ENCODE measurements at places on chromosomes 13 and 19.
A peak's percentile ranks its signal among the peaks of the same experiment; 100 is the strongest.

GRCh38 chr13:109226631-109227030, 559.8 kb downstream of the IRS2 start:
- DNase-seq = no peak

DNA sequence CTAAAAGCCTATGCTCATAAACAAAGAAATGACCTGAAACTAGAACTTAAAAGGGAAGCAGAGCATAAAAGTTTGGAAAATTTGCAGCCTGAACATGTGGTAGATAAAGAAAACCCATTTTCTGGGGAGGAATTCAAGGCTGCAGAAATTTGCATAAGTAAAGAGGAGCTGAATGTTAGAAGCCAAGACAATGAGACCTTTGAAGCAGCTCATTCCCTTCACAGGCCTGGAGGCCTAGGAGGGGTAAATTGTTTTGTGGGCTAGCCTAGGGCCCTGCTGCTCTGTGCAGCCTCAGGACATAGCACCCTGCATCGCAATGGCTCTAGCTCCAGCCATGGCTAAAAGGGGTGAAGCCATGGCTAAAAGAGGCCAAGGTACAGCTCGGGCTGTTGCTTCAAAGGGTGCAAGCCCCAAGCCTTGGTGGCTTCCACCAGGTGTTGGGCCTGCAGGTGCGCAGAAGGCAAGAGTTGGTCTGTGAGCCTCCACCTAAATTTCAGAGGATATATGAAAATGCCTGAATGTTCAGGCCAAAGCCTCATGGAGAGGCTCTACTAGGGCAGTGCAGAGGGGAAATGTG, 38.3 kb downstream of the ZIC2 start:
- no peak for DNase-seq

GRCh38 chr19:38833092-38833425, 1.5 kb upstream of the ECH1 start:
- DNase-seq = no peak

DNA sequence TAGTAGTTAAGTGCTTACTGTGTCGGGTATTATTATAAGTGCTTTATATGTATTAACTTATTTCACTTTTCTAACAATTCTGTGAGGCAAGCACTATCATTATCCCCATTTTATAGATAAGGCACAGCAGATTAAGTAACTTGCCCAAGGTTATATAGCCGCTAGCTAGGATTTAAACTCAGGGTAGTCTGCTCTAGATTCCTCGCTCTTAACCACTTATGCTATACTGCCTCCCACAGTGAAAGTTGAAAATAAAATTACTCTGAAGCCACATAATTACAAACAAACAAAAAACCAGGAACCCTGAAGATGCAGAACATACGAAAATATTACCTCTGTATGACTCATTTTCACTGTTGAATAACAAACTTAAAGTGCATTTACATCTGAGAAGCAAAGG, 3.9 kb downstream of the TEX30 start:
- DNase-seq = peak; percentile 2

DNA sequence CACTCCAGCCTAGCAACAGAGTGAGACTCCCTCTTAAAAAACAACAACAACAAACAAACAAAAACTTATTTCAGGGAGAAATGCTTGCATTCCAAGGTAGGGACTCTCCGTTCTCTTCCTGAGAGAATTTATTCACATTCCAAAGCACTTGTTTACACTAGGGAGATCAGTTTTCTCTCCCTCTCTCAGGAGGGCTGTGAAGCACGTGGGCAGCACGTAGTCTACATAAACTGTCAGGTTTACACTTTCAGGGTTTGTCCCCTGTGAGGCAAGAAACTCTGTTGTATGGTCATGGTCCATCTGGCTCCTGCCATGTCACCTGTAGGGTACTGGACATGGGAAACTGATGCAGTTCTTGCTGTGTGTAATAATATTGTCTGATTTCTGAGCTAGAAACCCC, 31.6 kb downstream of the WDR87 start:
- DNase-seq = no peak

- peak; percentile 85 for DNase-seq
Observed at GRCh38 chr19:5403968-5404640, 51.1 kb upstream of the ZNRF4 start.

DNA sequence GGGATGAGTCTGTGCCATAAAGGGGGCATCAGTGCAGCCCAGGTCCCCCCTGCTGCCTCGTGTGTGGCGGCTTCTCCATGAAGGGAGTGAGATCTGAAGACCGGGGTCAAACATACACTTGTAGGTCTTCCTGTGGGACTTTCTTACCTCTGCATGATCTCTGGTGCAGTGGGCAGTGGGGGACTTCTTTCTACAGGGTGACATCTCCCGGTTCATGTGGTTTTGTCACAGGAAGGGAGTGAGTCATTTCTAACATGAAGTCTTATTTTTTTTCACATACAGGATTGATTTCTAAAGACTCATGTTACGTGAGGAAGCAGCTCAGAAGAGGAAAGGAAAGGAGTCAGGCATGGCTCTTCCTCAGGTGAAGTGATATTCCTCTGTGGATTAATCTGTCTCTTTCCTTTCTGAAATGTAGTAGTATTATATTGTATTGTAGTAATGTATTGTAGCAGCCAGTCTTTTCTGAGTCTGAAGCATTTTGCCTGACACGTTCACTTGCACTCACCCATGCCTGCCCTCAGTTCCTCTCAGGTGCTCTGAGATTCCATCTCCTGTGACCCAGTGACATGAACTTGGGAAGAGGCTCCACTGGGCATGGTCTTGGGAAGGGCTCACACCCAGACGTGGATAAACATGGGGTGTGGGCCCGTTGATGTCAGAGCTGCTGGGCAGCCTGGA, 15.7 kb downstream of the ZNF808 start:
- DNase-seq = no peak

GRCh38 chr13:74687442-74688182, 553.4 kb upstream of the KLF12 start:
- no peak for DNase-seq

DNA sequence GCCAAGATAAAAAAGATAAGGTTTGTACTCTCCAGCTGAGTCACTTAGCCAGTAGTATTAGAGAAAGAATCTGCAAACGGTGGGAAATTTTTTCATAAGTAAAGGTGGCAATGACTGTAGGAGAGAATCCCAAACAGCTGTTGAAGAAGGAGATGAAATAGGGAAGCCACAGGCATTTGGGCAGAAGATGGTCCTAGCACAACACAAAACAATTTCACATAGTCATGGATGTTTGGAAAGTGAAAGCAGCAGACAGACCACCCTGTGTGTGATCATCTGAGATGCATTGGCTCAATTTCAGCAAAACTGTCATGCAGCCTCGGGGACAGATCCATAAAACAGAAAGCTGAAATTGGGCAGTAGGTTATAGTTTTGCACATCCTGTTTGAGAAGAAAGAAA, 2832.4 kb downstream of the PCDH9 start:
- DNase-seq = peak; percentile 42

DNA sequence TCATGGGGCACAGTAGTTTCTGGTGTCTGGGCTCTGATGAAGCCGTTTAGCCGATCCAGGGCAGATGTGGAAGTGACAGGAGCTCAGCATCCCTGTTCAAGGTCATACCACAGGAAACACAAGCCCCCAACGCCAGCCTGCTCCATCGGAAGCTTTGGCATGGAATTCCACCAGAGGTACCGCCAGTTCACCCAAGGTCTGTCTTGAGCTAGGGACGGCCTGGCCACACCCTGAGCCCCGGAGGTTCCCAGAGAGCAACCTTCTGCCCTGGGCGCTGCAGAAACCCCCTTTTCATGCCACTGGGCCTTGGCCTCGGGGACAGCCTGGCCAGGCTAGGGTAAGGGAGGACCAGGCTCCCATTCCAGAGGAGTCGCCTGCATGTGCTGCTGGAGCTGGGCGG, 39.4 kb upstream of the TPM4 start:
- no peak for DNase-seq

- peak; percentile 2 for DNase-seq
Observed at GRCh38 chr13:59176775-59177174, 987.0 kb downstream of the DIAPH3 start.

- DNase-seq = peak; percentile 25
Observed at GRCh38 chr13:98447881-98448641, 128.8 kb downstream of the STK24 start.

- DNase-seq = no peak
Observed at GRCh38 chr13:100517135-100517534, 71.5 kb downstream of the GGACT start.

DNA sequence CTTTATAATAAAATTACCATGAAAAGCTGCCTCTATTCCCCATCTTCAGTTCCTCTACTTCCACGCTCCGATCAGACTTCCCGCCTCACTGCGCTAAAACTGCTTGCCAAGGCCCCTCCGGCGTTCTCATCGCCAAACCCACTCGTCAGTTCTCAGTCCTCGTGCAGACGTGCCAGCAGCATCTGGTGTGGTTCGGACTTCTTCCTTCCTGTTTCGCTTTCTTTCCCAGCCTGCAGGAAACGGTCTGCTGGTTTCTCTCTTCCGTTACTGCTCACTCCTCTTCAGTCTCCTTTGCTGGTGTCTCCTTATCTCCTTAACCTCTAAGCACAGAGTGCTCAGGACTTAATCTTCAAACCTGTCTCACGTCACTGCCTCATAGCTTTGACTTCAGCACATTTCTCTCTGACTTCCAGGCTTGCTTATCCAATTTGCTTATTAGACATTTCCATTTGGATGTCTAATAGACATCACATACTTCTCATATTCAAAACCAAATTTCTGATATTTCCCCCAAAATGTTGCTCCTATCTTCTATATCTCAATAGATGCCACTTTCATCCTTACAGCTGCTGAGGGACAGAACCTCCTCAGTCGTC, 40.3 kb downstream of the RCBTB2 start:
- DNase-seq = peak; percentile 66

DNA sequence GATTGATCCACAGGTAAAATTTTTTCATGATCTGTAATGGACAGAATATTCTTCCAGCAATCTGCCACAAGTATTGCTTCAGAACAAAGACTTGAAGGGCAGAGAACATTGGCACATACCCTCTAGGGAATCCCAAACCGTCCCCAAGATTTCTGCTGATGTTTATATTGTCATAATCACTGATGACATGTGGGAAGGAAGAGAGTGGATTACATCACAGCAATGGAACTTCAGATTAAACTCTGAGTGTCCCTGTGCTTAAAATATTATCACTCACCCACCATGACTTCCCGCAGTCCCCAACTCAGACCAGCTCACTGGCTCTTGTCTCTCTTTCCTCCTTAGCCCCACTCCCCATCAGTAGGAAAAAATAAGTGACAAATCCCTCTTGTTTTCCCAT, 8.5 kb upstream of the TPT1 start:
- no peak for DNase-seq

GRCh38 chr19:38786572-38787265, 2.3 kb upstream of the LGALS7B start:
- DNase-seq = no peak

- no peak for DNase-seq
Observed at GRCh38 chr19:43673637-43674036, 3.7 kb upstream of the PLAUR start.

DNA sequence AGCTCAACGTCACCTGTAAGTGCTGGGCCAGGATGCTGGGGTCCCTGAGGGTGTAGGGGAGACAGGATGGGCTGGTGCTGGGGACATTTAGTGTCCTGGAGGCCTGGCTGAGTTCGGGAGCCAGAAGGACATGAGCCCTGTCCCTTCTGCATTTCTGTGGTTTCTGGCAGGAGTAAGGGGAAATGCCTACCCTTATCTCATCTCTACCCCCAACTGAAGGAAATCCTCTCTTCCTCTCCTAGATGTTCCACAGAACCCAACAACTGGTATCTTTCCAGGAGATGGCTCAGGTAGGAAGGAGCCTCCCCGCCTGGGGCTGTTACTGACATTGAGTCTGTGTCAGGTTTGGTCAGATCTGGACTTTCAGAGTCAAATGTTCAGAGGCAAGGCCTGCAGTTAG, 1.2 kb downstream of the CD33 start:
- no peak for DNase-seq

DNA sequence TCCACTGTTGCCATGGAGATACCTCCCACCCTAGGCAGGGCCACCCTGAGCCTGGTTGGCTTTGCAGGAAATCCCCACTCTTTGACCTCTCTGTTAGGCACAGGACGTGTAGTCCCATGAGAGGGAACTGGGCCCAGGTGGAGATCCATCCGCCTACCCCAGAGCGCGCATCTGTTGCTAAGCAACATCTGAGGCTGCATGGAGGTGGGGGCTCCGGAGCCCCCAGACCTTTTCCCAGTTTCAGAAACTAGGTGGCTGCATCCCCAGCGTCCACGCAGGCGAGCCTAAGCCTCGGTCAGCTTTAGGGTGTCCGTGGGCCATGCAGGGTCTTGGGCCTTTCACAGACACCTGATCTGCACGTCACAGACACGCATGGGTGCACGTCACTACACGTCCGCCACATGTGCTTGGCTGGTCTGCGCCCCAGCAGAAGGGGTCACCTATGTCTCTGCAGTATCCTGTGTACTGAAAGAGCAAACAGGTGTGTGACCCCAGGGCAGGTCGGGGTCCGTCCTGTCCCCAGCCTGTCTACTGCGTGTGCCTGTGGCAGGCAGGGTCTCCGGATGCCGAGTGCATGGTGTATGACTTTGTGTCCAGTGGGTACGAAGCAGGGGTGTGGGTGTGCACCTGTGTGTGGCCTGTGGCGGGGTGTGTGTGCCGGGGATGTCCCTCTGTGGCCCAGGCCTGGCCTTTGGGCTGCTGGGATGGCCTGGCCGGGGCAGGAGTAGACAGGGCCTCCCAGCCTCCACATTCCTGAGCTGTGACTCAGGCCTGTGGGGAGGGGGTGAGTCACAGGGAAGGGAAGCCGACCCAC, 4.1 kb upstream of the CIRBP start:
- peak; percentile 90 for DNase-seq

- DNase-seq = no peak
Observed at GRCh38 chr19:6393983-6394412, 1.0 kb upstream of the GTF2F1 start.

DNA sequence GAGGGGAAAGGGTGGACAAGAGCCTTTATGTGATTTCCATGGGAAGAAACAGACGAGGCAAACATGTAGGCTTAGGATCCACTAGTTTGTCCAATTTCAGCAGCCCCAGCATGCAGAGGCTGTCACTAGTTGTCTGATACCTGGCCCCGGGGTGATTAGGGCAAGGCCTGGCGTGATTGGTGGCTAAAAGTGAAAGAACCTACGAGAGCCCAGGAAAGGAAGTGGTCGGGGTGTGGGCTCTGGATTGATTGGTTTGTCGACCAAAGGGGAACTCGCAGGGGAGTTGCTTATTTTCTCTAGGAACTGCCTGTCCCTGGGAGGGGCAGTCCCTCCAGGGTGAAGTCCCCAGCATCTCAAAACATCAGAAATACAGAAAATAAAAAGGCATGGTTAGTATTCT, 64.2 kb upstream of the UQCRFS1 start:
- no peak for DNase-seq

GRCh38 chr19:6312018-6312417, 21.4 kb downstream of the ACER1 start:
- no peak for DNase-seq

DNA sequence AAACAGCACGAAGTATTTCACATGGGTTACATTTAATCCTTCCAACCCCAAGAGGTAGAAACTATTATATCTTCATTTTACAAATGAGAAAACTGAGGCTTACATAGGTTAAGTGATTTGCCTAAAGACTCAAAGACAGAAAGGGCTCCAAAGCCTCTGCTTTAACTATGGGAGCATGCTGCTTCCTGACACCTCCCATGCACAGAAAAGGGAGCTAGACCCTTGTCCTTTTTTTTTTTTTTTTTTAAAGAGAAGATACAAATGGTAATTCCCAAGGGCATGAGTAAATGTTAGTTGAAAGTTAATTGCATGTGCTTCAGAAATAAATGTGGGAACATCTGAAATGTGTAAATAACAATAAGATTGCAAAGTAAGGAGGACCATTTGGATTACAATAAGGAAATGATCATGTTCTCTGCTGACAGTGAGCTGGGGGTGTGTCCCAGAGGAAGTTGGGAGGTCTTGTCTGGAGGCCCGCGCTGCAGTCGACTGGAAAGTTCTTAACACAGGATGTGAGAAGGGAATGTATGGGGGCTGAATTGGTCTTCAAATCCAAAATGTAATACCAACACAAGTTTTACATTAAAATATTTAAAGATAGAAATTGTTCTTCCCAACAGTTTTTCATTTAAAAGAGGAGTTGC, 500.3 kb downstream of the KLF12 start:
- DNase-seq = no peak
